NCI-H1694 treated with DMSO at 0.1 percent for 48 hours (cell line): ENCODE measurements at places on chromosomes 2 and 18.

GRCh38 chr2:227366769-227367426, 12.2 kb downstream of the TM4SF20 start:
- no peak for DNase-seq

GRCh38 chr2:147558620-147559019, 286.2 kb upstream of the ACVR2A start:
- DNase-seq, result no peak

DNA sequence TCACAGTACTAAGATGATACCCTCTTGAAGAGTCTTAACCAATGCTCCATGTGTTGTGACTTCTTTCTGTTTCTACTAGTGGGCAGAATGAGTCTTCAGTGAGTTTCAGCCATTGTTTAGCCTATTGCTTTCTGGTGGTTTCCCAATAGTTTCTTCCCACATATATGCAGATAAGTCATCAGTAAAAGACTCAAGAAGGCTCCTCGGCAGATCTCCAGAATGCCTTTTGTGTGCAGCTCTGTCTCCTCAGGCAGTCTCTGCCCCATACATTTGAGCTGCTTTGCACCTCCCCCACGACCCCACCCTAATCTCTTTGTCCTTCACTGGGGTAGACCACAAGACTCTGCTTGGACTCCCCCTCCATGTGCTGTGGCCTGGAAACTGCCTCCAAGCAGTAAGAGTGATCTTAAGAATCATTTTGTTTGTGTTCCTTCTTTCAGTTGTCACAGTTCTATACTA, 71.6 kb upstream of the CHRNA1 start:
- DNase-seq, result no peak

DNA sequence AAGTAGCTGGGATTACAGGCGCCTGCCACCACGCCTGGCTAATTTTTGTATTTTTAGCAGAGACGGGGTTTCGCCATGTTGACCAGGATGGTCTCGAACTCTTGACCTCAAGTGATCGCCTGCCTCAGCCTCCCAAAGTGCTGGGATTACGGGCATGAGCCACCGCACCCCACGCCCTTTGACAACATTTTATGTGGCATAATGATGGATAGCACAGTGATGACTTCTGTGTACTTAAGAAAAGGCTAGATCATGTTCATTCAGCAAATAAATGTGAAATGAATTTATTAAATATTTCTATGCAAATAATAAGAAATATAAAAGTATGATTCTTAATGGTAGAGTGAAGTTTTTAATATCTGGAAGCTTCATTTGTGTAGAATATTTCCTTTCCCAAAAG, 2.6 kb upstream of the HTR2B start:
- DNase-seq, result no peak

DNA sequence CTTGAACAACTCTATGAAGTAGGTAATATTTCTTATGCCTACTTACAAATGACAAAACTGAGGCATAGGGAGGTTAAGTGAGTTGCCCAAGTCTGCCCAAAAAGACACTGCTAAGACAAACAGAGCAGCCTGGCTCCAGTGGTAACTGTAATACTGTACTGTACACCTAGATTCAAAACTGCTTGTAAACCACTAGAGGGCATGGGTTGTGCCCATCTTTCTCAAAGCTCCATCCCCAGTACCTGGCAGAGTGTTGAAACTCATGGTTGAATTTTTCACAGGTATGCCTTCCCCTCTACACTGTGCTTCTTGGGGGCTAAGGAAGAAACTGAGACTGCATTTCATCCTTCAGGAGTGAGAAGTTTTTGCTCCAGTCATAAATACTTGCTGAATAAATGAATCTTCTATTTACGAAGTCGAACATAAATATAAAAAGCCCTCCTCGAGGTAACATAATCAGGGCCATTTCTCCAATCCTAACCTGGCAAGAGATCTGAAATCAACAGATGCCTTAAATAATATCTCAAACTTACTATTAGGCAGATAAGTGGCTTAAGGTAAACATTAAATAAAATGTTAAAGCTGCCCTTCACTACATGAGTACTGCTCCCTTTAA, 2.0 kb downstream of the PPP4R1 start:
- peak; percentile 28 for DNase-seq

- DNase-seq, result no peak
Measured at GRCh38 chr2:172214252-172214651, 111.6 kb upstream of the DLX2 start.

DNA sequence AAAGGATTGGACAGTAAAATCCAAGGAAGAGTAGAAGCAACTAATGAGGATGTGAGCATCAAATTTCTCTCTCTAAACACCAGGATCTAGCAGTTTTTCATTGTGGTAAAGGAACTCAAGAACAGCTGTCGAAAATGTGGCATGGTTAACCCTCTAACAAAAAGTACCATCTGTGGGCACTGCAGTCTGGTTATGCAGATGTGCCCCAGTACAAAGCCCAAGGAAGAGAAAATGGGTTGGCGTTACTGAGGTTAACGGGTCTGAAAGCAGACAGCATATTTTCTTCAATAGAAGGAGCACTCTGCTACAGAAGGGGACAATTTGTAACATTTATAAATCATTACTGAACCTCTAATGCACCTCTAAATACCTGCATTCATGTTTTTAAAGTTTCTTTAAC, 253.0 kb upstream of the HNRNPA3 start:
- no peak for DNase-seq

DNA sequence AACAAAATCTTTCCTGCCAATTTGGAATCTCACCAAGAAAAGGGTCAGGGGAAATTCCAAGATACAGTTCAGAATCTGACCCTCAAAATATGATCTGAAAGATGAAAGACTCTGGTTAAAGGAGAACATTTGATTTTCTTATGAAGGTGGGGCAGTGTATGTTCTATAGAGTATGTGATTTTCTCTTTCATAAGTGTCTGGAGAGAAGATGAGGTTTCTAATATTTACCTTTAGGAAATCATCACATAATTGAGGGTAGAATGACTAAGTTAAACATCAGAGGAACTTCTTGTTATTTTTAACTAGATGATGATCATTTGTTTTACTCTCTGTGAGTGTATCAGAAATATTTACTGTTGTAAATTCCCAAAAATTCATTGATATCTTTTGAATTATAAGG, 27.8 kb upstream of the MBOAT2 start:
- DNase-seq, result no peak

DNA sequence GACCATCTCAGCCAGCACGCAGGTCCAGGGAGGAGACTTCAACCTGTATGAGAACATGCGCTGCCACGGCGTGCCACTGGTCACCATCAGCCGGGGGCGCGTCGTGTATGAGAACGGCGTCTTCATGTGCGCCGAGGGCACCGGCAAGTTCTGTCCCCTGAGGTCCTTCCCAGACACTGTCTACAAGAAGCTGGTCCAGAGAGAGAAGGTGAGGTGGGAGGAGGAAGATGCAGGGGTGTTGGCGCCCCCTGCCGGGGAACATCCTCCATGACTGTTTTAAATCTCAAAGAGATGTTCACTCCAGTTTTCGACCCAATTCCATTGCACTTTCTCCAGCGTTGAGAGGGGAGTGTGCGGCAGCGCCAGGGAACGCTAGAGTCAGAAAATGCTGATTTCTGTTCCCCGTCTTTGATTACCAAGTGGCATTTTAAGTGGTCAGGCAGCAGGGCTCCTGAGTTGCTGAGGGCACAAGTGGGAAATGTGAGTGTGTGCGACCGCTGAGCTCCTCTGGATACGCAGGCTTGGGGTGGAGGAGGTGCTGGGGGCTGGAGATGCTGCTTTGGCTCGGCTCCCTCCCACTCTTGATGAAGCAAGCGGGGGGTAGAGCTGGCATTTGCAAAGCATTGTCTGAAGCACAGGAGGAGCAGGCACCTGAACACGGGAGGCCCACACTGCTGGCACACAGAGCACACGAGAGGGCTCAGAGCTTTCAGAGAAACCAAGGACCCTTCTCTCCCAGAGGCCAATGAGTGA, 27.7 kb upstream of the MAPRE3 start:
- DNase-seq, result peak; percentile 57

GRCh38 chr2:50556934-50557575, 474.9 kb downstream of the NRXN1 start:
- no peak for DNase-seq

DNA sequence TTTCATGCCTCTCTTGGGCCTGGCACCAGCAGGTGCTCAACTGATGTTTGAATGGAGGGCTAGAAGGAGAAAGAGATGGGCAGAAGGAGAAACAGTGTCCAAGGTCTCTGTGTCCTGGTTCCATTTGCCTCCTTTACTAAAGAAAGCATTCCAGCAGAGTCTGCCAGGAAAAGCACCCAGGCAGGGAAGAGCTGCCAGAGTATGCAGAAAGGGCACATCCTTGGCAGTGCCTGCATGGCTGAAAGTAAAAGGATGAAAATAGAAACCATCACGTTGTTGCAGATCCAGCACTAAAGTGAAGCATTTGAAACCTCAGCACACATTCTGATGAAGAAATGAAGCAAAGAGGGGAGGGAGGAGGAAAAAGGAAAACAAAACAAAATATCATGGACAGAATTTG, 142.2 kb downstream of the ESCO1 start:
- DNase-seq, result no peak

- peak; percentile 54 for DNase-seq
Measured at GRCh38 chr2:26521054-26521912, 43.4 kb upstream of the OTOF start.

DNA sequence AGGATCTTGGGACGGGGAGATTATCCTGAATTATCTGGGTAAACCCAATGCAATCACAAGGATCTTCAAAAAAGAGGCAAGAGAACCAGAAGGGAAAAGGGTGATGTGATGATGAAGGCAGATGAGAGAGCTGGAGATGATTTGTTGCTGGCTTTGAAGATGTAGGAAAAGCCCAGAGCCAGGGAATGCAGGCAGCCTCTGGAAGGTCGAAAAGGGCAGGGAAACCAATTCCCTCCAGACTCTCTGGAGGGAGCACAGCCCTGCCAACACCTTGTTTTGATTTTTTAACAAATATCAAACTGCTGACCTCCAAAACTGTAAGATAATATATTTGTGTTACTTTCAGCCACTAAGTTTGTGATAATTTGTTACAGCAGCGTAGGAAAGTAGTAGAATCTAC, 48.9 kb upstream of the IL1R2 start:
- DNase-seq, result no peak

GRCh38 chr2:207791579-207792243, 22.0 kb upstream of the FZD5 start:
- DNase-seq, result no peak
